ENCODE measurements at places on chromosomes 7 and 10.

GRCh38 chr10:78703593-78703992 is 365.2 kb upstream of the ZMIZ1 start:
- no peak for DNase-seq

DNA sequence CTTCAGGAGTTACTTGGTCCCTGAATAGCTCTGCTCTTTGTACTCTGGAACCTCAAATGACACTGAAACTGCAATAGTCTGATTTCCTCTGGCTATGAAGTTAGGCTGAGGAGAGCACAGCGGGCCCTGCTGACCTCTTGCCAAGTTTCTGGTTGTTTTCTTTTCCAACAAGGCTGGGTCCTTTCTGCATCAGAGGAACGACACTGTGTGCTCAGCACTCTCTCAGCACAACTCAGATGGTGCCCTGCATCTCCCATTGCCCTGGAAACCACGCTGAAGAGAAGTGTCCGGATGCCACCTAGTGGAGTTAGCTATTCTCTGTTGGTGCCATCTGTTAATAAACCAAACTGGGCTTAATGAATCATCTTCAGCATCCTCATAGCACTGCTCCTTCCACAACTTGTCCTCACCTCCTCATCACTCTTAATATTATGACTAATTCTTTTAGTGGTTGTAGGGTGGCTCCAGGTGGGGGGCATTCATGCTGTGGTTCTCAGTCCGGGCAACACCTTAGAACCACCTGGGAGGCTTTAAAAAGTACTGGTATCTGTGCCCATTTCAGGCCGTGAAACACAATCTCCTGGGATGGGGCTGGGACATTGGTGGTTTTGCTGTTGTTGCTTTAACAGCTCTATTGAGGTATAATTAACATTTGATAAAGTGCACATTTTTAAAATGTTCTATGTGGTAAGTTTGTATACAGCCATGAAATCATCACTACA is 8.2 kb upstream of the EFCAB10 start:
- DNase-seq = peak; percentile 86

DNA sequence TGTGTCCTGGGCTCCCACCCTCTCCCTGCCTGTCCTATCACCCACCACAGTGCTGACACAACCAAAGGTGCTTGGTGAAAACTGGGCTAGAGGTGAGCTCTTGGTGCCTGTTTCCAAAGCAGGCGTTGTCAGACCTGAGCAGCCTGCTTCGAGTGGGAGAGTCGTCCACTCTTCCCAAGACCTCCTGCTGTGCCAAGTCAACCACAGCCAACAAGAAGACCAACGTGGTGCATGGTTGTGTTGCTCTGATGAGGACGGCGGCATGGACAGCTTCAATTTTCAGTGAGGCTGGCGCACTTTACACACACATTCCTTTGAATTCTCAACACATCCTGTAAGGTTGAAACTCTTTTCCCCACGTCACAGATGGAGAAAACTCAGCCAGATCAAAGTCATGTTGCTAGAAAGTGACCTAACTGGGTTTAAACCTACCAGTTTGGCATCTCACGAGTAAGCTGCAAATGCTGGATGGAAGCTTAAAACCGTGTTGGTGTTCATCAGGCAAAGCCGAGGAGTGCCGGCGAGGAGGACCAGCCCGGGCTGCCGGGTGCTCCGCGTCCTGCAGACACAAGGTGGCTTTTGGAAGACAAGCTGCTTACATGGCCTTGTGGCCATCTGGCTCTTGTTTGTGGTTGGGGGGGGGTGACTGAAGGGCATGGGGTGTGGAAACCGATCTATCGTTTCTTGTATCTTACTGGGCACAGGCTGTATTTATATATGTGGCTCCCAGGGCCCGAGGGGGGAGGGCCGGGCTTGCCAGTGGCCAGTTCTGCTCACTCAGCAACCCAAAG is 39.3 kb downstream of the INSIG1 start:
- peak; percentile 39 for DNase-seq

GRCh38 chr7:100899432-100899831 is 3.7 kb upstream of the ACHE start:
- no peak for DNase-seq

GRCh38 chr10:124614003-124614659 is 130.0 kb downstream of the FAM53B start:
- no peak for DNase-seq

- DNase-seq = no peak
These were observed 31.7 kb downstream of the TPST1 start for GRCh38 chr7:66236713-66237303.

DNA sequence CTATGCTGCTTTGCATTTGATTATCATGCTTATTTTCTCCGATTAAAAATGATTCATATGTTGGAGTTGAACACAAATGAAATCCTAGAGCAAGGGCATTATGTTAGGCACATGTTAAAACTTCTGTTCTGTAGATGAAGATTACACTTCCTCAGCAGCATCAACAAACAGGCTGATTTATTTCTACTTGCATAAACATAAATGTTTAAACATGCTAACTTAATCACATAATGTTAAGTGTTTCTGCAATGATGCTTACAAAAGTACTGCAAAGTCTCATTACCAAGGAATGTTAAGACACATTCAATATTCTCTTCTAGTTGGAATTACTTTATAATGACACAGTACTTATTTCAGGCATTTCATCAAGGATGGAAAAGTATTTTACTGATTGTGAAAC is 770.8 kb downstream of the ANKRD7 start:
- no peak for DNase-seq

DNA sequence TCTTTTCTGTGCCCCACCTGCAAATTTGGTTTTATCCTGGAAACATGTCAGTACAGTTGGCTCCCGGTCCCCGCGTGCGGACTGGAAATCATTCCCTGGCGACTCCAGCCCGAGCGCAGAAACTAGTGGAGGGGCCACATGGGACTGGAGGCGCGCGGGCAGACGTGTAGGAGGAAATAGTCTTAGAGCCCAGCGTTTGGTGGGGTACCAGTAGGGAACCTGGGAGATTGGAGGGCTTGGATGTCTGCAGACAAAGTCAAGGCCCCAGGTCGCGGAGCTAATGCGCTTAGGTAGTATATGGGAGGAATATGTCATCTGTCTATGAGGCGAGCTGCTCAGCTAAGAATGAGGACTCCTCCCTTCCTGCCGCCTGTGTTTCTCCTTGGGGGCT is 1.3 kb downstream of the GALNT17 start:
- DNase-seq = peak; percentile 53

- DNase-seq = no peak
These were observed 34.1 kb downstream of the DNAJB9 start for GRCh38 chr7:108603656-108604306.

- no peak for DNase-seq
These were observed 337.6 kb downstream of the FRMD4A start for GRCh38 chr10:13993169-13993568.

DNA sequence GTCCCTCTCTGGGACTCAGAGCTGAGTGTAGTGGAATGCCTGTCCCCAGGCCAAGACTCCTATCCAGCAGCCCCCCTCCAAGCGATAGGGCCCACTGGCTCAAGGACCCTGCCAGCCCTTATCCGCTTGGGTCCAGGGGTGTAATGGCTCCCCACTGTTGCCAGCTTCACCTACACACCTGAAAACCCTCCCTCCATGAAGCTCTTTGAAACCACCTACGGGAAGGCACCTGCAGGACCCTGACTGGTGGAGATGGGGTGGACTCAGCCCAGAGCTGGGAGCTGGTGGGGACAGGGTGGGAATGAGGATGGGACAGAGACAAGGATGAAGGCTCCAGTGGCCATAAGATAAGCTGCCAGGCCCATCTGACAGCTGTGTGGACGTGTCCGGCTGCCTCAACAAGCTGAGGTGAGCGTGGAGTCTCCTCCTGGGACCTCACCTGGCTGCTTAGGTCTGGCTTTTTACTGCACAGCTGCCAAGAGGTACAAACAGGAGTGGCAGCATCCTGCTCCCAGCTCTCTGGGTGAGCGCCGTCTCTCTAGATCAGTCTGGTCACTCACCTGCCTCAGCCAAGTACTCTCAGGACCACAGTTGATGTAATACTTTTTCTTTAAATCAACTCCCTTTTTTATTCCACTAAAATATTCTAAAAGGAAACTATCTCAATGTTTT is 41.9 kb downstream of the DRGX start:
- no peak for DNase-seq

GRCh38 chr7:87459941-87460340 is 15.5 kb downstream of the ABCB4 start:
- no peak for DNase-seq

- no peak for DNase-seq
These were observed 31.9 kb downstream of the CPED1 start for GRCh38 chr7:121020249-121020988.

- peak; percentile 58 for DNase-seq
These were observed 18.1 kb upstream of the TRIM8 start for GRCh38 chr10:102626026-102626685.

GRCh38 chr10:60224066-60224705 is 165.5 kb downstream of the ANK3 start:
- DNase-seq = no peak

DNA sequence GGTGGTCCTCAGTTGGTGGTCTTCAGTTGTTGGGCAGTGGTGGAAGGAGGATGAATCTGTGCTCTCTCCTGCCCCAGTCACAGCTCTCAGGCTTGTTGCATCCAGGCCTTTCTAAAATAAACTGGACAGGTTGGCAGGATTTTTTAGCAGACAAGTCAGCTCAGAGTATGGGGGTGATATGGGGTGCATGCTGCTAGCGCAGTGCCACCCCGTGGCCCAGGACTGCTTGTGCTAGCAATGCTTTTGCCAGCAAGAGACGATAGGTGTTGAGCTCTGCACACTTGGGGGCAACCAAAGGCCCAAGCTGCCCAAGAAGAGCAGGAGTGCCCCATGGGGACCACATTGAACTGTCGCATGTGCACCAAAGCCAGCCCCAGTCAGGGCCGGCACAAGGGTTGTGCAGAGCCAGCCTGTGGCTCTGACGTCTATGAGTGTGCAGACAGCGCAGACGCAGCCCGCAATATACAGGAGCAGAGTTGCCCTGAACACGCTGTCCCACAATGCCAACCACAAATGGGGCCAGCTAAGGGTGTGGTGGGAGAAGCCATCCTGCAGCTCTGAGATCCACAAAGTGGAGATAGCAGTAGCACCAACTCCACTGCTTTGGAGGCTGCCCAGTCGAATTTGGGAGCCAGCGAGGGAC is 49.8 kb upstream of the PDSS1 start:
- DNase-seq = no peak

DNA sequence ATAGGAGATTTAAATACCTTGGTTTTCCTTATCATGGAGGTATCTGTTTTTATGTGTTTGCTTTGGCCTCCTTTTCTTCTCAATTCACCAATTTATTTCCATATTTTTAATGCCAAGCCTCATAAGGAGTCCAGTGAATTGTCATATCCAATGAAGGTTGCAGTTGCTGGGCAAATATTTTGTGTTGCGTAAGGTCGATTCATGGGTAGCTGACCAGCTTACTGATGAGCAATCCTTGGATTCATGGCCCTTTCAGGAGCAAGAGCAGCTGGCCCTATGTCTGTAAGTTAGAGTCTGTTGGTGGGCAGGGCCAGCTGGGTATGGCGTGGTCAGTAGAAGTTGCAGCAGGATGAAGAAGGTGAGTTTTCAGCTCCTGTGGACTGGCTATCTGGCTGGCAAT is 182.9 kb downstream of the PFKFB3 start:
- no peak for DNase-seq

- DNase-seq = no peak
These were observed 25.8 kb downstream of the BRAF start for GRCh38 chr7:140898786-140899536.

DNA sequence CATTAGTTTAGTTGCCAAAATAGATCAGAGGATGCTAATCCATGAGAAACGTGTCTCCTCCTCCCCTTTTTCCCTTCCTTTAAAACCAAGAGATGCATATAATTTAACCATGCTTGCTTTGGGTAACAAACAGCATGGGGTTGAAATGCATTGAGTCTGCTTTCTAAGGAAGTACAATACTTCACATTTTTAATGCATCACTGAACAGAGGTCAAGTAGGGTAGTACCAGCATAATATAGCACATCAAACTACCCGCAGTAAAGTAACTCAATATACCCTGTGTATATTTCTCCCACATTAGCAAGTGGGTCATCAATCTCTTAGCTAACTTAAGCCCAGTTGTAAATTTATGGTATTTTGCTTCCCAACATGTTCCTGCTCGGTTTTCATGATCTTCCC is 239.3 kb upstream of the SEMA3C start:
- DNase-seq = no peak
